Vagina (tissue), 2 donors: ENCODE measurements at places on chromosomes 6 and 20. TPM values are rescaled to one million over a fixed set of nuclear protein-coding genes. Genes with fewer than 3 reads are reported as not detected.
A peak's percentile ranks its signal among the peaks of the same experiment; 100 is the strongest.

- H3K36me3 ChIP-seq = no peaks in the 10 kb centered on the region
- H3K27ac ChIP-seq = no peak overlapping the region
- H3K4me3 ChIP-seq = no peak overlapping the region
- H3K4me1 ChIP-seq = peaks cover 26% of the 10 kb centered on the region
- no peaks in the 10 kb centered on the region for H3K27me3 ChIP-seq
- DNase-seq = no peak
Observed at GRCh38 chr20:17878912-17879602, 89.5 kb downstream of the SNX5 start.

DNA sequence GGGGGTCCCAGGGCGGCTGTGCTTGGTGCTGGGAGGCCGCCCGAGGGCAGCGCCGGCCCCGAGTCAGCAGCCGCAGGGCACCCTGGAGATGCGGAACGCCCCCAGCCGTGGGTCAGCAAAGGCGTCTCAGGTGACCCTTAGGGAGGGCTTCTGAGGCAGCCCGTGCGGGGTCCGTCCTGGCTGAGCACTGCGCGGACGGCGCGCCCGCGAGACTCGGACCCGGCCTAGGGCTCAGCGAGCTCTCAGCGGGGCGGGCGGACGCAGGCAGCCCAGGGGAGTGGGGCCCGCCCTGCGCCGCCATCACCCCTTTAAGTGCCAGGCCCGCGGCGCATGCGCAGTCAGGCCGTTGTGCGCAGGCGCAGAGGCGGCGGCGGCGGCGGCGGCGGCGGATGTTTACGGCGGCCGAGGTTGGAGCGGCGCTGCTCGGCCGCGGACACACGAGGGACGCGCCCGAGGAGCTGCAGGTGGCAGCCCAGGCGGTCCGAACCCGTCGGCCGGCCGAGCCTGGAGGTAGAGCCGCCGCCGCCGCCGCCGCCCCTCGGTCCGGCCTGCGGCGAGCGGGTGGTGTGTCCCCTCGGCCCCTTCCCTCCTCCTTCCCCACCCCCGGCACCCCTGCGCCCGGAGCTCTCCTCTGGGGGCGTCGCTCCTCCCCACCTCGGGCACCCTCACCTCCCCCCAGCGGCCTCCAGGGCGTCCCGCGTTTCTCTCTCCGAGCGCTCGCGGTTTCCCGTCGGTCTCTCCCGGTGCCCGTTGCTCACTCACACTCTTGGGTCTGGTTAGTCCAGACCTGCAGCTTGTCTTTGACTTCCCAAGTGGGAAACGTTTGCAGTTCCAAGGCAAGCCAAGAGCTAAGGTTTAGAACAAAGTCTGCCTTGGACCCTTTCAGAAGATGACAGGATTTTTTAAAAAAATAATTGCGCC is at the start of gene PCMTD2:
TSS of gene PCMTD2 (plus strand) at position 388 of the 921 bp plus-strand sequence. CDS start 4,218 bp downstream, outside the sequence.
- H3K27me3 ChIP-seq = no peaks in the 10 kb centered on the region
- peaks cover 37% of the 10 kb centered on the region for H3K4me1 ChIP-seq
- no peaks in the 10 kb centered on the region for H3K36me3 ChIP-seq
- peak within 1 kb of the TSS; percentile 89 for H3K4me3 ChIP-seq
- peak; percentile 82 for DNase-seq

The OXT gene
- total RNA-seq = not detected

DNA sequence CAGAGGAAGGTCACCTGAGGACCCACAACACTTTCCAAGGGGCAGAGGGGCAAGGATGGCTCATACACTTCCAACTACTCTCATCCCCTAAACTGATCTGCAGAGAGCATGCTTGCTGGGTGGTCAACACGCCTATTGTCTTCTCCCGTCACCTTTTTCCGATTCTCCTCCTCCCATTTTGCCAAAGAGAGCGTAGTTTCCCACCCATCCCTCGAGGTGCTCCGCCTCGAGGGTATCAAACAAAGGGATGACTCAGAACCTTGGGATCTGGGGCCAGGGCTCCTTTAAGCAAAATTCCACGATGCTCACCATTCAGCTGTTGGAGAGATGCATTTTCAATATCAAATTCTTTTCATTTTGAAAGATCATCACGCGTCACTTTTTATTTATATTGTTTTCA is 507.5 kb upstream of the SULF2 start:
- H3K27me3 ChIP-seq = no peaks in the 10 kb centered on the region
- H3K4me3 ChIP-seq = no peak overlapping the region
- H3K36me3 ChIP-seq = no peaks in the 10 kb centered on the region
- DNase-seq = no peak
- peaks cover 15% of the 10 kb centered on the region for H3K4me1 ChIP-seq
- H3K27ac ChIP-seq = no peak overlapping the region

The SLC13A3 gene
- 1.2 TPM for total RNA-seq

The SOX12 gene
- 4.4 TPM for total RNA-seq

DNA sequence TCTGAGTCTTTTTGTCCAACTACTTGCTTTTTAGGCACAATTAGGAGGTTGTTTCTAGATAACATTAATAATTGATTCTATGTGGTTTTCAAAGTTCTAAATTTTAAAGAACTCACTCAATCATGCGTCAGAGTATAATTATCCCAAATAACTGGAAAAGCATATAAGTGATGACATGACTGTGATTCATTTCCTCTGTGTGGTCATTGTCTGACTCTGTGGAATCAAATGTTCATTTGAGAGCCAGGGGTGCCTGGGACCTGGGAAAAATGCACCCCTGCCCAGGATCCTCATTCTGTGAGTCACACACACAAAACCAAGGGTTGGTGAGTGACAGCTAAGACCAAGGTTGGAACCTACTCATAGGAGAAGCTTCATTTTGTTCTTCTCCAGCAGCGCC is 127.1 kb upstream of the MLIP start:
- no peak overlapping the region for H3K27ac ChIP-seq
- no peak for DNase-seq
- no peak overlapping the region for H3K4me3 ChIP-seq
- H3K36me3 ChIP-seq = no peaks in the 10 kb centered on the region

DNA sequence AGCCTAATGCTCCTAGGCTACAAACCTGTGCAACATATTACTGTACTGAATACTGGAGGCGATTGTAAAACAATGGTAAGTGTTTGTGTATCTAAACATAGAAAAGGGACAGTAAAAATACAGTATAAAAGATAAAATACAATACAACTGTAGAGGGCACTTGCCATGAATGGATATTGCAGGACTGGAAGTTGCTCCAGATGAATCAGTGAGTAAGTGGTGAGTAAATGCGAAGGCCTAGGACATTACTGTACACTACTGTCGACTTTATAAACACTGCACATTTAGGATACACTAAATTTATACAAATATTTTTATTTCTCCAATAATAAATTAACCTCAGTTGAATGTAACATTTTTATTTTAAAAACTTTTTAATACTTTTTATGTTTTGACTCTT is 485.0 kb downstream of the MMUT start:
- H3K27ac ChIP-seq = no peak overlapping the region
- no peaks in the 10 kb centered on the region for H3K36me3 ChIP-seq
- no peaks in the 10 kb centered on the region for H3K27me3 ChIP-seq
- H3K4me1 ChIP-seq = no peaks in the 10 kb centered on the region
- H3K4me3 ChIP-seq = no peak overlapping the region
- no peak for DNase-seq

DNA sequence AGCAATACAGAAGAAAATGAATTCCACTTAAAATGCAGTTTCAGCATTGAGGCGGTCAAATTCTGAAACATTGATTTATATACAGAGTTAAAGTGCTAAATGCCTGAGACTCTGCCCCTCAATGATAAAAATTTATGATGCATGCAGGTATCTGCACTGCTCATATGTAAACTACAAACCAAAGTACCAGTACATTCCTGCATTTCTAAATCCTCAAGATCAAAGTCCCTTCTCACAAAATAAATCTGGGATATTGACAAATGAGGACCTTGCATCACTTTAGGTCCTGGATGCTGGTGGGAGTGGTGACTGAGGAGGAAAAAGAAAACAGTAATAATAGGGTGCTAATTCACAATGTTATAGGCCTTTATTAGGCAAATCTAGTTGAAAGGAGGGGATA is 101.9 kb downstream of the FIG4 start:
- no peaks in the 10 kb centered on the region for H3K36me3 ChIP-seq
- H3K27ac ChIP-seq = peak overlapping the region; percentile 83
- H3K27me3 ChIP-seq = no peaks in the 10 kb centered on the region
- DNase-seq = no peak
- H3K4me1 ChIP-seq = peaks cover 18% of the 10 kb centered on the region

The MUC22 gene
- total RNA-seq = 2.9 TPM

DNA sequence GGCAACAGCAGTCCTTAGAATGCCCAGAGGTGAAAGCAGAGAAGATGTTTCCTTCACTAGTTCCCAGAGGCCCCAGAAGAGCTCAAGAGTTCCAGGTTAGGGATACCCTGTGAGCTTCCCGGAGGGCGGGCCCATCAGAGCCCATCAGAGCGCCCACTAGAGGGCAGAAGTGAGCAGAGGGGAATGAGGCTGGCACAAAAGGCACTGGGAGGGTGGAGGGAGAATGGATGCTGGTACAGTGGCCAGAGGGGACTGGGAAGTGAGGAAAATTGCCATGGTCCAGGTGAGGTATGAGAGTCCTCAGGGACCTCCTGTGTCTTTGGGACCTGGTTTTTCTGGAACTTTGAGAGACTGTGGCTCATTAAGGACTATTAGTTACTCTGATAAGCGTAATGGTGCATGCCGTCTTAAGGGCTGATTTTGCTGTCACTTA is 57.3 kb downstream of the LINC00237 start:
- no peak overlapping the region for H3K4me3 ChIP-seq
- no peaks in the 10 kb centered on the region for H3K36me3 ChIP-seq

DNA sequence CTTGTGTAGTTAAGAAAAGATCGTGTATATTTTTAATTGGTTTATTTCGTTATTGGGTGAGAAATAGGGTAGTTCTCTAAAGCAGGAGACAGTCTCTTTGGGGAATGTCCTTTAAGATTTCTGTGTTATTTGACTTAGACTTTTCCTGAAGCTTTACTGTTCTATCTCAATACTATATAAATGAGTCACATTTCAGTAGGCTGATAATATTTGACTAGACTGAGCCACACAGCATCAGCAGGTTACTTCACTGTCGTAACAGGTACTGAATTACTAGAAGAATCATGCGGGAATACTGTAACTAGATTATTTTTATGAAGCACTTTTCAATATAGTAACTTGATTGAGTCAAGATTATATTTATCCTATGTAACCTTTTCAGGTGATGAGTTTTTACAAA is 1.4 kb downstream of the SMAP1 start:
- no peak overlapping the region for H3K4me3 ChIP-seq
- H3K36me3 ChIP-seq = no peaks in the 10 kb centered on the region
- H3K4me1 ChIP-seq = peaks cover 43% of the 10 kb centered on the region

The EDN1 gene
- total RNA-seq = 7.1 TPM

The ADTRP gene
- not detected for total RNA-seq

GRCh38 chr20:23270382-23270911 is 80.1 kb upstream of the NXT1 start:
- H3K27ac ChIP-seq = peak overlapping the region; percentile 55
- no peaks in the 10 kb centered on the region for H3K4me1 ChIP-seq
- no peaks in the 10 kb centered on the region for H3K27me3 ChIP-seq
- H3K36me3 ChIP-seq = no peaks in the 10 kb centered on the region
- H3K4me3 ChIP-seq = no peak overlapping the region
- DNase-seq = no peak

DNA sequence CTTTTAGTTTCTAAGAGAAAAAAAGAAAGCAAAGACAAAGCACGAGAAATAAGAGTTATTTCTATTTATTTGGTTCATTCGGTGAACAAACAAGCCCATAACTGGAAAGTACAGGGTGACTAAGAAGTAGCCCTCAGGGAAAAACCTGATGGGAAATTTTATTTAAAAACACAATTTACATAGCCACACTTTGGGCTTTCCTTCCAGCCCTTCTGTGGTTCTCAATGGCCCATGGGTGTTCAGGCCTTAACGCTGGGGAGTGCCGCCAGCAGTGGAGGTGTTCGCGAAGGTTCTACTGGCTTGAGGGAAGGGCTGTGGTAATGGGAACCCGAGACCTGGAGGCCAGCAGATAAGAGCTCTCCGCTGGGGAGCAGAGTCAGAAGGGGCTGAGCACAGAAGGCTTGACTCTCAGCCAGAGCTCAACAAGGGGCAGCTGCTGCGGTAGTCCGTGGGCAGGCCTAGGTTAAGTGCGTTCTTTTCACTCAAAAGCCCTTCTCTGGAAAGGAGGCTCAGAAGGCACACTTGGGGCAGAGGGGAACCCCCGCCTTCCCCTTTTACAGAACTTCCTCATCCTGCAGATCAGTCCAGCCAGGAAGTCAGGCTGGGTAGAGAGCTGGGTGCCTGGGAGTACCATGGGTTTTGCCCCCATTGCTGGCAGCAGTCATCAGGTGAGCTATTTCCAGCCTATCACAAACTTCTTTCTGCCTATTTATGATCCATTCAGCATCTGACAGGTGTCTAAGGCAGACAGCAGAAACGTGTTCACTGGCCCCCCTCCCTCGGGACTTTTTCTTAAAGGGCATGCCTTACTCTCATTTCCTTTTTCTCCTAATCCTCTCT is 8.8 kb upstream of the CD83 start:
- H3K27ac ChIP-seq = no peak overlapping the region
- no peak for DNase-seq
- no peak overlapping the region for H3K4me3 ChIP-seq
- H3K27me3 ChIP-seq = no peaks in the 10 kb centered on the region
- no peaks in the 10 kb centered on the region for H3K36me3 ChIP-seq

The SRSF6 gene
- 112 TPM for total RNA-seq

GRCh38 chr6:22294301-22294700 is 2.5 kb downstream of the PRL start:
- no peaks in the 10 kb centered on the region for H3K36me3 ChIP-seq
- H3K27me3 ChIP-seq = no peaks in the 10 kb centered on the region
- no peaks in the 10 kb centered on the region for H3K4me1 ChIP-seq
- DNase-seq = no peak
- no peak overlapping the region for H3K27ac ChIP-seq

The TRIM10 gene
- not detected for total RNA-seq

- no peaks in the 10 kb centered on the region for H3K27me3 ChIP-seq
- no peaks in the 10 kb centered on the region for H3K36me3 ChIP-seq
- no peak for DNase-seq
Observed at GRCh38 chr6:54681987-54682386, 164.6 kb upstream of the FAM83B start.

The MAP1LC3A gene
- 71.5 TPM for total RNA-seq

- no peak for DNase-seq
- H3K36me3 ChIP-seq = peaks cover 72% of the 10 kb centered on the region
- H3K4me3 ChIP-seq = no peak overlapping the region
- H3K27me3 ChIP-seq = no peaks in the 10 kb centered on the region
- H3K27ac ChIP-seq = no peak overlapping the region
Observed at GRCh38 chr6:154822947-154823558, 89.8 kb downstream of the SCAF8 start.

The PTCRA gene
- total RNA-seq = not detected

The CRIP3 gene
- total RNA-seq = not detected

The ADGRF1 gene
- 8.3 TPM for total RNA-seq

DNA sequence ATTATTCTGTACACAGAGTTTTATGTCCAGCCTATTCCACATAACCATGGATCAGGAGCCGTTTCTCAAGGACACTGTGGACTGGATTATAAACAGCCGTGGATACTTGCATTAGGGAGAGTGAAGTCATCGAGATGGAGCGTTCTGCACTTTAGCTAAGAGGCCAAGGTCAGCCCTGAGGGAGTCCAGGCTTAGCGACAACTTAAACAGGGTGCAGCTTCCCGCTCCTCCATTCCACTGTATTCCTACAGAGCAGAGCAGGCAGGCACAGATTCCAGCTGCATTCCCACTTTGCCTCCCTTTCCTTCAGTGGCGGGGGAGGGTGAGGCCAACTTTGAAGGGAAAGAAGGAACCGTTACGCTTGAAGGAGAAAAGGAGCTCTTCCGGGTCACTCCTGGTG is 59.5 kb downstream of the RAMACL start:
- DNase-seq = no peak
- no peaks in the 10 kb centered on the region for H3K4me1 ChIP-seq
- no peak overlapping the region for H3K27ac ChIP-seq
- H3K36me3 ChIP-seq = peaks cover 18% of the 10 kb centered on the region
- H3K4me3 ChIP-seq = no peak overlapping the region
- no peaks in the 10 kb centered on the region for H3K27me3 ChIP-seq

The FABP7 gene
- total RNA-seq = not detected
